ENCODE measurements at places on chromosomes 2 and 18.

DNA sequence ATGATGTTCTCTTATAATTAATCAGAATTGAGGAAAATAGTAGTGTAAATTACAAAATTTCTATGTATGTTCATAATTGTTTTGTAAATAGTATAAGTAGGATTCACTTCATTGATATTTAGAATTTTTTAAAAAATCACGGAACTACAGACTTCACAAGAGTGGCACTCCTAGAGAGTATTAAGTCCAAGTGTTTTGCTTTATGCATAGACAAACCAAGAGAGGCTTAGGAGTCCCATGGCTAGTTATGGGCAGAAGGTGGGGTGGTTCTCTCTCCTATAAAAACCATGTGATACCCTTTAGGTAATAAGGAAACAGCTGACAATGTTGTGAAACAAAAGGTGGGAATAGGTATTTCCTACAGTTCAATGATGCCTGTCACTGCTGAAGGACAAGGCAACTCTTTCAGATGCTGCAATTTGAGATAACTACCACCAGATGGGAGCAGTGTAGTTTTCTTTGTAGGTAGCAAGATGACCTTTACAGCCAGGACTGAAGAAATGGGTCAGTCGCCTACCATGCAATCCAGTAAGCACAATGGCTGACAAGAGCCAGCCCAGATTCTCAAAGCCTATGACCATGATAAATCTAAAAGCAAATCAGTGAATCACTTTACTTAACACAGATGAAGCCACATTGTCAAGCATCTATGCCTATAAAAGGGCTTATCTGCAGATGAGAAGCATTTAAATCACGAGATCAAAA, 83.9 kb downstream of the AAK1 start:
- DNase-seq: peak; percentile 67

DNA sequence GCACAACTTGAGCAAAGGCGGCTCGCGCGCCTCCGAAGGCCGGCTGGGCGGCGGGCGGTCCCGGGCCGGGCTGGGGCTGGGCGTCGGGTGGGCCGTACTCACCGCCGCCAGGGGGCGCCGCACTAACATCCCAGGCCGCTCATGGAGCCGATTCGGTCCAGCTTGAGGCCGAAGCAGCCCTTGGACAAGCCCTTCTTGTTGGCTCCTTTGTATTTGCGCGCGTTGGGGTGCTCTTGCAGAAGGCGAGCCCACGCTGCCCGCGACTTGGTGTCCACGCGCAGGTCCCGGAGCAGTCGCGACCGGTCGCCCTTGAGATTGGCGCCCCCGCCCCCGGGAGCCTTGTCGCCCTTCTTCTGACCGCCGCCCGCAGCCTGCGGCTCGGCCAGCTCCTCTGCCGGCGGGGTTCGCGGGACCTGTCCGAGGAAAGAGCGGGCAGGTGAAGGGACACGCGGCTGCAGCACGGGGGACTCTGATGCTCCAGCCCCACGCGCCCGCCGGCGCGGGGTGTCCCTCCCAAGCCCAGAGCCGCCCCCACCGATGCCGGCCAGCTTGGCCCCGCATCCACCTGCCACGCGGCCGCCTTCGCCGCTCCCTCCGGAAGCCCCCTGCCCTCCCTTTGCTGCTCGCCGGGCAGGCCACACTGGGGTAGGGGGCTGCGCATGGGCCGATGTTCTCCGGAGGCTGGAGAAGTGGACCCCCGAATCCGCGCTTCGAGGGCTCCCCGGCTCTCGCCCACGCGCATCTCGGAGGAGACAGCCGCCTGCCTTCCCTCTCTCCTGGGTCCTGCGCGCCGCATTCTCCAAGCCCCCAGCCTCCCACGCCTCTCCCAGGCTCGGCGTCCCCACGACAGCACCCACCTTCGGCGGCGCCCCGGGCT, 655 bp downstream of the NPPC start:
- no peak for DNase-seq

- no peak for DNase-seq
Measured at GRCh38 chr2:17106418-17106817, 411.8 kb downstream of the RAD51AP2 start.

GRCh38 chr2:173652767-173653431, 298.2 kb downstream of the CDCA7 start:
- peak; percentile 85 for DNase-seq

DNA sequence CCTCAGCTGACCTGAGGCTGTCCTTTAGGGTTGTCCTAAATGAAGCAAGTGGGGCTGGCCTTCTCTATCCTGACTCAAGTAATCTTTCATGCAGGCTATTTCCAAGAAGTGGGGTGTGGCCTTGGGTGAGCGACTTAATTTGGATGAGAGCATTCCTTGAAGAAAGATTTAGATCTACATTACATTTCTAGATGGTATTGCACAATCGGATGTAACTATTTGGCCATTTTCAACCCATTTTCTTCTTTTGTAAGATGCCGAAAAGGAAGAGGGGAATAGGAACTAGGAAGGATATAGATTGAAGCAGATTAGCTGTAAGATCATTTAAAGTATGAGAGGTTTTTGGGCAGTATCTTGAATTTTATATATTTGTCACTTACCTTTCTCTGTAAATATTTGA, 746.3 kb downstream of the MBD2 start:
- DNase-seq: no peak

GRCh38 chr2:38498045-38498481, 104.7 kb downstream of the HNRNPLL start:
- DNase-seq: no peak

GRCh38 chr18:10291568-10291981, 162.9 kb upstream of the APCDD1 start:
- DNase-seq: no peak

DNA sequence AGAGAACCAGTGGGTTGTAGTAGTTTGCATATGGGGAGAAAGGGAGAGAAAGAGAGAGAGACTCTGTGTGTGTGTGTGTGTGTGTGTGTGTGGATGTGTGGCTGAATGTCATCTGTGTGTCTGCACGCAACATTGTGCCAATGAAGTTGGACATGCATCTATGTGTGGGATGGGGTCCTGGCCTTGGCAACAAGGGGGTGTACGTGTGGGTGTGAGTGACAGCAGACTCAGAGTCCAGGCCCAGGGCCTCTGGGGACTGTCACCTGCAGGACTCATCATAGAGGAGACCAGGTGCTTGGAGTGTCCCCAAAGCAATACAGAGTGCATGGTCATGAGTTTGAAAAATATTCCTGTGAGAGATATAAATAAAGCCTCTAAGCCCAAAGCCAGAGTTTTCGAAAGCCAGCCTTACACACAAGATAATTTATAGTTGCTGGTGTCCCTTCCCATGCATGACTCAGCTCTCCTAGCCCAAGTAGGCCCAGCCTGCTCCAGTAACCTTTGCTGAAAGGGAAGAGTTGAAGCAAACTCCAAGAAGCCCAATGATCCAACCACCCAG, 59.9 kb downstream of the TNP1 start:
- no peak for DNase-seq

- DNase-seq: no peak
Measured at GRCh38 chr18:13608791-13609532, 117.4 kb downstream of the FAM210A start.

- no peak for DNase-seq
Measured at GRCh38 chr18:37669991-37670534, 104.5 kb upstream of the CELF4 start.

GRCh38 chr18:12384261-12384660, 7.2 kb upstream of the AFG3L2 start:
- no peak for DNase-seq

DNA sequence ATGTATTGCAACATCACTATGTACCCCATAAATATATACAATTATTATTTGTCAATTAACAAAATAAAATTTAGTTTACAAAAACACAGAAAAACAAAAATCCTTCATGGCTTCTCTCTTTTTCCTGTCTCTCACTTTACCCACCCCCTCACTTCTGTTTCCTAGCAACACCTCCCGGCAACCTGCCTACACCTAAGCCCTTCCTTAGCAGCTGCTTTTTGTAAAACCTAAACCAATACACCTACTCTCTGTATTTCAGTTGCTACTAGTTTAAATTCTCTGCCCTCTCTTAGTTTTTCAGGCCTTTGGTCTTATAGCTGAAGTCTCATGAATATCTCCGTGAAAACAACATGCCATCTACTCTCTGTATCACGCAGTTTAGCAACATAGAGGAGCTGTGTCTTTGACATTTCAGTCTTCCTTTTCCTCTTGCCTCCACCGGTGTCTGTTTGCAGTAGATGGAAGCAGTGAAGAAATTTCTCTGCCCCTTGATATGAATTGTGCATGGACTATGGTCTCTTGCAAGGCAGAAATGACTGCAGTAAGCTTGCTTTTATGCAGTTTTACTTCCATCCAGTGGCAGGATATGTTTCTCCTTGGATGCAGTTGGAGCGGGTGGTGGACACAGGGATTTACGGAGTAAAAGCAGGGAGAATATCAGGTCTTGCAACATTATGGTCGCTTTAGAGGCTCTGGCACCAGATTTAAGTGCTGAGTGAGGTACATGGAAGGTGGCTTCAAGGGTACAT, 42.0 kb upstream of the ZDBF2 start:
- no peak for DNase-seq

DNA sequence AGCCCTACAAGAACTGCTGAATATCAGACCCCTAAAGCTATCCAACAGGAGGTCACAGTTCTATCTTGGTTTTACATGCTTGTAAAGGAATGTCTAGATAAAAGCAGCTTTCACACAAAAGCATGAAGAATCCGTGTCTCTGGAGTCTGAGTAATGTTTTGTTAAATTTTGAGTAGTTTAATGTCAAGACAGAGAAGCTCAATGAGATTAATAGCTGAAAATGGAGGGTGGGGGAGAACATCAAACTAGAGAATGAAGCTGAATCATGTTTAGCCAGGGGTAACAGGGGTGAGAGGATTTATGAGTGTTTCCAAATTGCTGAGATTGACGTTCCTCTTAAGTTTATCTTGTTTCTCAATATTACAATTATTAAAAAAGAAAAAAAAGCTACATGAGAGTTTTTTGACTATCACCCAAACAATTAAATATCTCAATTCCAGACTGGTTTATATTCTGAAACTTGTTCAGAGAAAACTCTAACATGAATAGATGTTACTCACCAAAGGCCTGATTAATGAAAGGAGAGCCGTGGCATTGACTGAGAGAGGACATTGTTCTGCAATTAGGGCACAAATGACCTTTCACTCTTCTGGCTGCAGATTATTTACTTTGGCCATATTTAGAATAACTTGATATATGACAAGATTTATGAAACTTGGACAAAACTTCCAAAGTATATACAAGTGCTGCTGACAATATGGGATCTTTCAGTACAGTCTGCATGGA, 266.4 kb upstream of the ETAA1 start:
- DNase-seq: no peak

DNA sequence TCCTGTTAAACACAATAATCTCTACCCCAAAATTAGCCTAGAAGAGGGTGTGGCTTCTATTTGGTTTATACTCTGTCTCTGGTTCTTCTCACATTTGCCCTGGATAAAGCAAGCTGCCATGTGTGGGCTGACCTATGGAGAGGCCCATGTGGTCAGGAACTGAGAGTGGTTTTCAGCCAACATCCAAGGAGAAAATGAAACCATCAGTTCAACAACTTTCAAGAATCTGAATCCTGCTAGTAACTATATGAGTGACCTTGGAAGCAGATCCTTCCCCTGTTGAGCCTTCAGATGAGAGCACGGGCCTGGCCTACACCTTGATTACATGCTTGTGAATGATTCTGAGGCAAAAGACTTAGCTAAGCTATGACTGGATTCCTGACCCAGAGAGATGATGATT, 11.5 kb upstream of the TRIB2 start:
- no peak for DNase-seq

- DNase-seq: no peak
Measured at GRCh38 chr18:72180689-72181088, 363.5 kb downstream of the CBLN2 start.

Measured in Panc1 (cell line).